HepG2 (cell line): ENCODE measurements at places on chromosomes 12 and 14. TPM values are rescaled to one million over a fixed set of nuclear protein-coding genes. Genes with fewer than 3 reads are reported as not detected.

ENDOU gene
- total RNA-seq = not detected in 2 replicates

RNASE12 gene
- not detected in 2 replicates for total RNA-seq

STX2 gene
- 12.4 and 13.4 TPM in 2 replicates for total RNA-seq

IKZF4 gene
- 0.58 and 0.76 TPM in 2 replicates for total RNA-seq

TPH2 gene
- not detected in 2 replicates for total RNA-seq

RND1 gene
- total RNA-seq = 1.8 and 2.2 TPM in 2 replicates

NEDD8 gene
- total RNA-seq = 713 and 818 TPM in 2 replicates

PTPRR gene
- not detected in 2 replicates for total RNA-seq

CYP27B1 gene
- 0.97 and 2.3 TPM in 2 replicates for total RNA-seq

MAP3K9 gene
- 3.5 and 4.5 TPM in 2 replicates for total RNA-seq

TAS2R31 gene
- 1.0 and 6.5 TPM in 2 replicates for total RNA-seq

PZP gene
- total RNA-seq = 0.89 and 1.1 TPM in 2 replicates

LUM gene
- total RNA-seq = not detected in 2 replicates

DNA sequence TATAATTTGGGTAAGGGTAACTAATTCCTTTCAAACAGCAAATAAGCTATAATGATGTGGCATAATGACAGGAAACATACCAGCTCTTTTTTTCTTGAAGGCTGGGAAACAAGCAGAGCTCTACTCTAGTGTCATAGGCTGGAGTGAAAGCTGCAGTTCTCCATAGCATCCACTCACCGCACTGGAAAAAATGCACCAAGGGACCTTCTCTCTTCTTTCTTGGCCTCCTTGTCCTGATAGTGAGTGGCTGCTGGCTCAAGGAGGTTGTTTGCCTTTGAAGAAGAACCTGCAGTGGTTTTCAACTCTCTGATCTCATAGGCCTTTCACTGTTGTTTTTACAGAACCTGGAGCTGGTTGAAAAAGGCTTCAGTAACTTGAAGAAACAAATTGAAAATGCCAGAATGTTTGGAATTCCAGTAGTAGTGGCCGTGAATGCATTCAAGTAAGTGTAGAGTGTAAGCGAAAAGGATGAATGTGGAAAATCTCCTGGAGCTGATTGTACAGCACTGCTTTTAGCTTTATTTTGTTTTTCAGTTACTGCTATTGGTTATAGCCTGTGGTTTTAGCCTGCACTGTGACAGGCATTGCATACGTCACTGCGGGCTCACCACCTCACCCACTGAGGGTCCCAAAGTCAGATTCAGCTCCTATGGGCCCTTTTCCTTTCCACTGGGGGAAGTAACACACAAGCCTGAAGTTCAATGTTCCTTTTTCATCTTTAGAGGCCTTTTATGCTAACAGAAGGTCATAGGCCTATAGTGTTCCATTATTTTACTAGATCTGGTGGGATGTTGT, 17.2 kb upstream of the AKAP5 start:
- DNase-seq = no peak

- no peak for DNase-seq
Observed at GRCh38 chr12:48924617-48925303, 532 bp downstream of the FKBP11 start.

GRCh38 chr12:69792533-69792932, 32.5 kb upstream of the MYRFL start:
- no peak for DNase-seq

- no peak for DNase-seq
Observed at GRCh38 chr12:39301422-39301821, 141.5 kb downstream of the KIF21A start.

DNA sequence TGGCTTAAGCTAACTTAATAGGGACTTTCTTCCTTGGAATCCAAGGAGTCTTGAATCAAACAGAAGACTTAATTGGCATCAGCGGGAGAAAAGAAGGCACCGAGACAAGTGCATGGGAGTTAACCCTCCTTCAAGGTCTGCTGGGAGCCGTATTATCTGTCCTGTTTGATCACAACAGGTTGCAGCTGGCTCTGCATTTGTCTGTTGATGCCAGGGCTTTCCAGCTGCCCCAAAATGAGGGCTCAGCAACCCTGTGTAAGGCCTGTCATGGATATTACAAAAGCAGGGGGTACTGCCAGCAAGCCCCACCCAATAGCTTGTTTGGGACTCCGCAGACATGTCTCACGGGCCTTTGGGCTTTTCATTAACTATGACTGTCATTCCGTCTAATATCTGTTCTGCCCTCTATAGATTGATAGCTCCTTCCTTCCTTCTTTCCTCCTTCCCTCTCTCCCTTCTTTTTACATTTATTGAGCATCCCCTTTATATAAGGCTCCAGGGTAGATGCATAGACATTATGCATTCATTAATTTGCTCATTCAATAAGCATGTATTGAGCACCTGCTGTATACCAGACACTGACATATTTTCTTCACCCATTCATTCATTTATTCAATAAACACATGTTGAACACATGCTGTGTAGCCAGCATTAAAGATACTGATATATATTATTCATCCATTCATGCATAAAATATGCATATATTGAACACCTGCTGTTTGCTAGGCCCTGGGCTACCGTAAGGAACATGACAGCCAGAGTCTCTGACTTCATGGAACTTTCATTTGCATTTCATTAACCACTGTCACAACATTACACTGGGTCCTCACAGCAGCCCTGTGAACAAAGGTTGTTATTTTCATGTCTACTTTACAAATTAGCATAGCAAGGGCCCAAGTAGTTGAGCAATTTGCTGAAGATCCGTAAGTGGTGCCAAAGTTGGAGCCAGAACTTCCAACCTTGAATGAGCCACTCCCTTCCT, 56.2 kb downstream of the SVOP start:
- no peak for DNase-seq

DNA sequence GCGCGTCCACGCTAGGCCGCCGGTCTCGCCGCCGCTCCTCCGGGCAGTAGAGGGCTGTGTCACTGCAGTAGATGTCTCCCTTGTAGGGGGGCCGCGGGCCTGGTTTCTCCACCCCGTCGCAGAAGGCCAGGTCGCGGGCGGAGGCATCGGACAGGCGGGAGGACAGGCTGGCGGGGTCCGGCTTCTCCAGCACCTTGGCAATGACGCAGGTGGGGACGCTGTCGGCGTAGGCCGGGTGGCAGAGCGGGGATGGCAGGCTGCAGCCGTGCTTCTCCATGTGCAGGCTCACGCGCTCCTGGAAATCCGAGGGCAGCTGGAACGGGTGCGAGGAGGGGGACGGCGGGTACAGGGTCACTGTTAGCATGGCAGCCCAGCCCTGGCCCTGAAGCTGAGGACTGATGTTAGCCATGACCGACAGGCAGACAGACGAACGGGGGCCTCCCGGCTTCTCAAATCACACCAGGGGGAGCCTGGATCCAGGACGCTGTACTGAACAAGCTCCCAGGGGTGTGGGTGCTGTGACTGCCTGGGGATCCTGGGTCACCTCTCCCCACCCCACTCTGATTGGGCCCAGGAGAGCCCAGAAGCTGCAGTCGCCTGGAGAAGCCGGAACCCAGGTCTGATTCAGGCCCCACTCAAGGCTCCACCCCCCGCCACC, 48.1 kb downstream of the BEGAIN start:
- no peak for DNase-seq

- DNase-seq = no peak
Observed at GRCh38 chr12:98401427-98401826, 114.0 kb upstream of the TMPO start.

DNA sequence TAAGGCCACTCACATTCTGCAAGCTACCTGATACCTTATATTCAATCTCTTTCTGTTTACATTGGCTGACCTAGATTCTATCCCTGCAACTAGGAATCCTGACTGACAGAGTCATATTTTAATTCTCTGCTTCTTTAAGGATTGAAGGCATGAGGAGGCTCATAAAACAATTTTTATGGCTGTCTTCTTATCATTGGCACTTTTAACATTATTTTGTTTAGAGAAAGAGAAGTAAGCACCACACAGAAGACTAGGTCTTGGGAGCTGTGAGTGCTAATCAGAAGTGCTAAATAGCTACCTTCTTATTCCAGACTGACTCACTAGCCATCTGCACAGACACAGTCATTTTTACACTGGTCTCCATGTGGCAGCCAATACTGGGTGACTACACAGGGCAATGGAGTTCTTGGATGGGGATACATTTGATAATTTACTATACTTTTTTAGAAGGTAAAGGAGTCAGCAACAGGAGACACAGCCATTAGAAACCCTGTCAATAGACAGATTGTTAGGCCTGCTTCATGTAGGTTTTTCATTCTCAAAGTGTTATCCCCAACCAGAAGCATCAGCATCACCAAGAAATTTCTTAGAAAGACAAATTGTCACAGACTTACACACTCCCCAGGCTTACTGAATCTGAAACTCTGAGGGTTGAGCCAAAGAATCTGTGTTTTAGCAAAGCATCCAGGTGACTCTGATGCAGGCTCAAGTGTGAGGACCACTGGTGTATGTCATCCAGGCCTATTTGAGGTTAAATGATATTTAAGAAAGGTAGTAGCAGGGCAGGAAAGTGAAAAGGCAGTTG, 214.1 kb downstream of the DUSP6 start:
- DNase-seq = no peak

DNA sequence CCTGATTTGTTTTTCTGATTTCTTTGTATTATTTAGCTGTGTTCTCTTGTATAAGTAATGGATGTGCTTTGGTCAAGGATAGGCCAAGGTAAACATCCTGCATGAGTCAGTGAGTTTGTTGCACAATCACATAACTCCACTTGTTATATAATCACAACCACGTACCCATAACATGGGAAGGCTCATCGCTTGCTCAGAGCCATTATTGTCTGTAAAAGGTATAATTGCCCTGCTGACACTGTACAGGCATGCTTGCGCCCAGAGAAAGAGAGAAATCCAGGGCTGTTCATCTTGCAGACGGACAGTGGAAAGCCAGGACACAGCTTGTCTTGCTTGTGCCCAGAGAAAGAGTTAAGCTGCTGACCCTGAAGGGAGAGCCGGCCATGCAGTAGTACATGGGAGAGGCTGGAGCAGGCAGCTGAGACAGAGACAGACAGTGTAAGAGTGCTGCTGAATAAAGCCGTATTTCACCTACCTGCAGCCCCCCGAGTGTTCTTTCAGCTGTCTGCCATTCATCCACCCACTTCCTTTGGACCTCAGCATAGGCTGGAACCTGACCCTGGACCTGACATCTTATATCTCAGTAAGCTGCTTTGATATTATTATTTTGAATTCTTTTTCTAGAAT, 174.7 kb upstream of the DAAM1 start:
- DNase-seq = peak; percentile 66

DNA sequence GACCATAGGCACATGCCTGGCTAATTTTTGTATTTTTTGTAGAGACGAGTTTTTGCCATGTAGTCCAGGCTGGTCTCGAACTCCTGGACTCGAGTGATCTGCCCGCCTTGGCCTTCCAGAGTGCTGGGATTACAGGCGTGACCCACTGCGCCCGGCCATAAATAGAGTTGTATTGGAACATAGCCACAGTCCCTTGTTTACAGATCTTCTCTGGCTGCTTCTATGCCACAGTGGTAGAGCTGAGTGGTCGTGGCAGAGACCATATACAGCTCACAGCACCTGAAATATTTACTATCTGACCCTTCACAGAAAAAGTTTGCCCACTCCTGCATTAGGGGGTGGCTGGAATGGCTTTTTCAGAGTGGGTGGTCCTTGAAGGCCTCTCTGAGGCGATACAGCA, 28.0 kb upstream of the TSPAN9 start:
- no peak for DNase-seq

- no peak for DNase-seq
Observed at GRCh38 chr14:94213741-94214140, 39.6 kb downstream of the PPP4R4 start.
